Glutamatergic neuron (in vitro differentiated cells): ENCODE measurements at places on chromosomes 16 and 17. TPM values are rescaled to one million over a fixed set of nuclear protein-coding genes. Genes with fewer than 3 reads are reported as not detected.

The ALOX12 gene
- not detected for total RNA-seq

The RPS2 gene
- 1,772 TPM for total RNA-seq

GRCh38 chr16:81251871-81252270 is 13.4 kb downstream of the BCO1 start:
- no peaks in the 10 kb centered on the region for H3K36me3 ChIP-seq
- H3K4me3 ChIP-seq = no peak overlapping the region
- no peak for DNase-seq
- H3K27ac ChIP-seq = no peak overlapping the region

GRCh38 chr17:37494401-37494831 is 4.7 kb downstream of the DUSP14 start:
- H3K4me1 ChIP-seq = peaks cover 9% of the 10 kb centered on the region
- H3K36me3 ChIP-seq = no peaks in the 10 kb centered on the region
- DNase-seq = no peak
- no peak overlapping the region for H3K27ac ChIP-seq

DNA sequence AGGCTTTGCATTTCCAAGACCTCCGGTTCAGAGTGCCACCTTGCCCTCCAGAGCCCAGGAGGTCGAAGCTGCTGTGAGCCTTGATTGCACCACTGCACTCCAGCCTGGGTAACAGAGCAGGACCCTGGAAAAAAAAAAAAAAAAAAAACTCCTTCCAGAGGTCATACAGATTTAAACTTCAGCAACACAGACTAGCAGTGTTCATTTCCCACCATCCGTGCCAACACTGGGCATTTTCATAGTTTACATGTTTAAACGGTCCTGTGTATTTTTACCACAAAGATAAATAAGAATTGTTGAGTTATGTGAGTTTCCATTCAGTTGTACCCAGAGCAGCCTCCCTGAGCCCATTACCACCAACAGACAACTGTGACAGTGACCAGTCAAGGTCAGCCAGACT is 50.4 kb downstream of the ZDHHC7 start:
- H3K36me3 ChIP-seq = no peaks in the 10 kb centered on the region
- no peak overlapping the region for H3K27ac ChIP-seq
- H3K27me3 ChIP-seq = peaks cover 4% of the 10 kb centered on the region
- DNase-seq = no peak
- peaks cover 5% of the 10 kb centered on the region for H3K4me1 ChIP-seq
- H3K4me3 ChIP-seq = no peak overlapping the region

DNA sequence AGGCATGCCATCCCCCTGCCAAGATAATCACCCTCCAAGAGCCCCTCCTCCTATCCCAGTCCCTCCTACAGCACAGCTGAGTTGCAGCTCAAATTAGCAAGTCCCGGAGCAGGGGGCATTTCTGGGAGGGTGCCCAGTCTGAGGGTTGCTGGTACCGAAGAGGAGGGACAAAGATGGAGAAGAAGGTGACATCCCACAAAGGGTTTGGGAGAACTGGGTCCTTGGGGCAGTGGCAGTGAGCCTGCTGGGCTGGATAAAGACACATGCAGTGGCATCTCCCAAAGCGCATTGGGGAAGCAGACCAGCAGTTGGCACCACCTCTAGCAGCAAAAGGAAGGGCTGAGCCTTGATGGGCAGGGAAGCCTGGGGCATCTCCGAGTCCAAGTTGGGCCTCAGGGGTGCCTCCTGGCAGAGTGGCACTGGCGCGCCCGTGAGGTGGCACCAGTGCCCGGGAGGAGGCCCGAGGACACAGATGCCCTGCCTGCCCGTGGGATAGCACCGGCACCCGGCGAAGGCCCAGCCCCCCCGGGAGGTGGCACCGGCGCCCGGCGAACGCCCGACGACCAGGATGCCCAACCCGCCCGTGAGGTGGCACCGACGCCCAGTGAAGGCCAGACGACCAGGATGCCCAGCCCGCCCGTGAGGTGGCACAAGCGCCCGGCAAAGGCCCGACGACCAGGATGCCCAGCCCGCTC is 622 bp downstream of the TOM1L2 start:
- H3K36me3 ChIP-seq = no peaks in the 10 kb centered on the region
- peaks cover 11% of the 10 kb centered on the region for H3K27me3 ChIP-seq
- peaks cover 2% of the 10 kb centered on the region for H3K4me1 ChIP-seq
- H3K27ac ChIP-seq = no peak overlapping the region

The CACNG3 gene
- total RNA-seq = 2.2 TPM

GRCh38 chr17:79137789-79138165 is 63.2 kb downstream of the ENGASE start:
- H3K4me1 ChIP-seq = no peaks in the 10 kb centered on the region
- no peak for DNase-seq
- H3K27me3 ChIP-seq = peaks cover 31% of the 10 kb centered on the region
- H3K4me3 ChIP-seq = no peak overlapping the region
- H3K27ac ChIP-seq = peak overlapping the region; percentile 8

GRCh38 chr16:19432429-19432828 is 14.7 kb downstream of the TMC5 start:
- H3K27ac ChIP-seq = no peak overlapping the region
- no peaks in the 10 kb centered on the region for H3K4me1 ChIP-seq

- no peak overlapping the region for H3K27ac ChIP-seq
- H3K27me3 ChIP-seq = no peaks in the 10 kb centered on the region
- DNase-seq = no peak
- H3K4me1 ChIP-seq = peaks cover 11% of the 10 kb centered on the region
- H3K4me3 ChIP-seq = no peak overlapping the region
- no peaks in the 10 kb centered on the region for H3K36me3 ChIP-seq
Measured at GRCh38 chr16:61926766-61927165, 109.5 kb downstream of the CDH8 start.

- DNase-seq = no peak
- H3K27ac ChIP-seq = no peak overlapping the region
- no peaks in the 10 kb centered on the region for H3K36me3 ChIP-seq
Measured at GRCh38 chr16:80319181-80319580, 221.6 kb upstream of the DYNLRB2 start.

DNA sequence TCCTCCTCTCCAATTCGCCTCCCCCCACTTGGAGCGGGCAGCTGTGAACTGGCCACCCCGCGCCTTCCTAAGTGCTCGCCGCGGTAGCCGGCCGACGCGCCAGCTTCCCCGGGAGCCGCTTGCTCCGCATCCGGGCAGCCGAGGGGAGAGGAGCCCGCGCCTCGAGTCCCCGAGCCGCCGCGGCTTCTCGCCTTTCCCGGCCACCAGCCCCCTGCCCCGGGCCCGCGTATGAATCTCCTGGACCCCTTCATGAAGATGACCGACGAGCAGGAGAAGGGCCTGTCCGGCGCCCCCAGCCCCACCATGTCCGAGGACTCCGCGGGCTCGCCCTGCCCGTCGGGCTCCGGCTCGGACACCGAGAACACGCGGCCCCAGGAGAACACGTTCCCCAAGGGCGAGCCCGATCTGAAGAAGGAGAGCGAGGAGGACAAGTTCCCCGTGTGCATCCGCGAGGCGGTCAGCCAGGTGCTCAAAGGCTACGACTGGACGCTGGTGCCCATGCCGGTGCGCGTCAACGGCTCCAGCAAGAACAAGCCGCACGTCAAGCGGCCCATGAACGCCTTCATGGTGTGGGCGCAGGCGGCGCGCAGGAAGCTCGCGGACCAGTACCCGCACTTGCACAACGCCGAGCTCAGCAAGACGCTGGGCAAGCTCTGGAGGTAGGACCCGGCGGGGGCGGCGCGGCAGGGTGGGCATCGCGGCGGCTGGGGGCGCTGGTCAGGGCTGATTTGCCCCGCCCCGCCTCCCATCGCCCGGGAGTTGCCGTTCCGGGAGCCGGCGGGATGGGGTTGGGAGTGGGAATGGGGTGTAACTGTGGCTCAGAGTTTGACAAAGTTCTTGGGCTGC is 567 bp downstream of the SOX9 start:
- peaks cover 28% of the 10 kb centered on the region for H3K27me3 ChIP-seq
- peaks cover 4% of the 10 kb centered on the region for H3K36me3 ChIP-seq
- peak; percentile 67 for DNase-seq

The NXN gene
- total RNA-seq = 177 TPM
